Sciatic nerve (tissue), 2 donors: ENCODE measurements at places on chromosomes 6 and 20. TPM values are rescaled to one million over a fixed set of nuclear protein-coding genes. Genes with fewer than 3 reads are reported as not detected.

DNA sequence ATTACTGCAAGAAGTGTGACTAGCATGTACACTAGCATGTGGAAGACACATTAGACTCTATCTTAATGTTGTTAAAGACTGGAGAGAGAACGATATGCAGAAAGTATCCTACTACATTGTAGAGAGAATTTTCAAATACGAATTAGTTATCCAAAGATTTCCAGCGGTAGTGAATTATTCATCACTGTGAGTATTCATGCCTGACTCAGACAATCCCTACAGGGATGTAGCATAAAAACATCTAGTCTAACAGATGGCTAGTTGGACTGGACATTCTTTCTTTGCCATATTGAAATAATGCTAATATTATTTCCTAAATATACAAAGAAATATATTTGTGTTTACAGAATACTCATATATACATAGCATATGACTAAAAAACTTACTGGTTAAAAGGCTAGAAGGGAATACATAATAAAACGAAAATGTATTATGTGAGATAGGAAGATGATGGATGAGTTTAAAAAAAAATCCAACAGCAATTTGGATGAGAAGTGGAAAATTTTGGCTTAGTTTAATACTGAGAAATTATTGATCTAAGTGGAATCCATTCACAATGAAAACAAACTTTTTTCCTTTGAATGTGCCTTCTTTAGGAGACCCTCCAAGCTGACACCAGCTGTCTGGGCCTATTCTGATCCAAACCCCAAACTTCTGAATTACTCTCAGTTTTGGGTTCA is 580.7 kb downstream of the RFPL4B start:
- no peak for DNase-seq

- no peak for DNase-seq
These were observed 179.1 kb downstream of the SOD2 start for GRCh38 chr6:159513914-159514313.

DNA sequence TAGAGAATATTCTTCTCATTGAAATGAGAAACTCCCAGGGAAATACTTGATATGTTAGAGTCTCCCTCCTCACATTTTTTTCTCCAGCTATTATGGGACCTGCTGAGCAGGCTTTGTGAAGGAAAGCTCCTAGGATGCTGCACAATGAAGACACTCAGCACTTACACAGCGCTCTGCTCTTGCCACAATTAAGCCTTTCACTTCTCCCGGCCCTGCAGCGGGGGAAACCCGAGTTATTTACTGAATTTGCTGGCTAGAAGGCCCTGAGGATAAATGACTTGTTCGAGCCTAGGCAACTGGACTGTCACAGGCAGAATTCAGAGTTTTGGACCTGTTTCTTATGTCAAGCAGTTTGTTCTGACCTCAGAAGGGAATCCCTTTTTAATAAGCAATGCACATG is 102.0 kb downstream of the MAP3K7 start:
- DNase-seq = no peak

GRCh38 chr6:62523630-62524029 is 237.6 kb upstream of the KHDRBS2 start:
- no peak for DNase-seq

GRCh38 chr6:2035046-2035445 is 210.4 kb downstream of the GMDS start:
- DNase-seq = no peak

The PLA2G7 gene
- 5.9 TPM for total RNA-seq

DNA sequence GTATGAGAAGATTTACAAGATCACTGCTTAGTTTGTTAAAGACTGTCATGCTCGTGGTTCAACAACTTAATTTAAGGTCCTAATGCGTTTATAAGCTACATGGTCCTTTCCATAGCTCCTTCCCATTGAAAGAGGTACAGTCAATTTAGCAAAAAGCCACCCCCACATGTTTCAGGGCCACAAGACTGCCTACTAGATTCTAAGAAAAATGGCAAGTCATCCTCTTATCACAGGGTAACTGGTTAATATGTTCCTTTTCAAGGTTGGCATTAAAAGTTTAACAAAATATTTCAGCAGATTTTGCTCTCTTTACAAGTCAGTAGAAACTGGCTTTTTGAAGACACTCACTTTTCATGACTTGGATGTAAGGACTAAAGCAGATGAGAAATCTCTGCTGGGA is 15.7 kb downstream of the GSTA3 start:
- no peak for DNase-seq
